CD4-positive, alpha-beta T cell treated with Interleukin-4 for 1 hour (primary cell): ENCODE measurements at places on chromosomes 6 and 20.
A peak's percentile ranks its signal among the peaks of the same experiment; 100 is the strongest.

- peak; percentile 95 for DNase-seq
Measured at GRCh38 chr6:33313709-33314514, at the start of gene TAPBP. TSS of gene TAPBP (minus strand) at chr6:33314078. CDS start at chr6:33314041, 37 bp downstream.

DNA sequence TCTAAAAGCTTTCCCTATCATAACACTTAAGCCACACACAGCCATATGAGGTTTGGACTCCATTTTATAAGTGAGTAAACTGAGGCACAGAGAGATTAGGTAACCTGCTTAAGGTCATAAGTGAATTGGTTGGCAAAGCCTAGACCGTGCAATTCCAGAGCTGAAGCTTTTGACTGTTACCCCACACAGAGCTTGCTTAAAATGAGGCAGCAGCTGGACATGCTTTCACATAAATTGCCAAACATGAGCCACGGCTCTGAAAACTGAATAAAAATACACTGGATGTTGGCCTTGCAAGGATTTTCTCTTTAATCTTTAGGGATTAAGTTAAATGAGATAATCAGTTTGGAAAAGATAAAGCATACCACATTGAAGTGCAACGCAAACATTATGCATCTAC is 2.5 kb downstream of the RIPOR2 start:
- DNase-seq, result no peak

- DNase-seq, result no peak
Measured at GRCh38 chr6:170057961-170058877, 232.7 kb downstream of the DLL1 start.

GRCh38 chr6:116512111-116512559 is 696 bp downstream of the CALHM5 start:
- no peak for DNase-seq

- DNase-seq, result no peak
Measured at GRCh38 chr20:38191654-38192053, 26.6 kb upstream of the TGM2 start.

- DNase-seq, result no peak
Measured at GRCh38 chr6:33279257-33279695, 2.4 kb downstream of the B3GALT4 start.

DNA sequence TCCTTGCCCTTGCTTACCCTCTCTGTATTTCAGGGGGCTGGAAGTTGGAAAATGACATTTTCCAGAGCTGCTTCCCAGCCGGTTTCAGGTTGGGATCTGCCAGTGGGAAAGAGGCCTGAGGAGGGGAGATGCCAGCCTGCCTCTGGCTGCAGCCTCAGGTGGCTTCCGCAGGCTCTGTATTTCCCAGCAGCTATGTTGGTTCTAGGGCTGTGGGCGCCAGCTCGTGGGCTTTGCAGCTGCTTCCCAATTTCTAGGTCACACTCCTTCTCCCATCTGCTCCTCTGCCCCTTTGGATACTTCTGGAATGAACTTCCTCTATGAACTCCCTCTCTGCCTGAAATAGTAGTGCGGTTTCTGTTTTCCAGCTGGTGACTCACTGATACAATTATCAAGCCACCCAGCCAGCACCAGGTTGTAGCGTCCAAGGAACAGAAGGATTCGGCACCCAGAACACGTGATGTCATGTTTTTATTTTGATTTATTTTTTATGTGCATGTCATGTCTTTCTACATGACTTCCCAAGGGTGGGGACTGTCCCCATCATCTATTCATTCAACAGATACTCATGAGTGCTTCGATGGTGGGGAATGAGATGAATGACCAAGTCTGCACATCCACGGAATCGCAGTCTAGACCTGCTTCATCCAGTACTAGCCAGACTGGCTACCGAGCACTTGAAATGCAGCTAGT is 38.0 kb downstream of the TGM2 start:
- no peak for DNase-seq

GRCh38 chr6:132410830-132411229 is 9.6 kb upstream of the MOXD1 start:
- DNase-seq, result no peak

- DNase-seq, result no peak
Measured at GRCh38 chr6:17638212-17638715, 38.2 kb downstream of the FAM8A1 start.

- no peak for DNase-seq
Measured at GRCh38 chr6:157219201-157220200, 103.8 kb downstream of the TMEM242 start.

GRCh38 chr20:8330785-8331695 is 199.0 kb downstream of the PLCB1 start:
- no peak for DNase-seq

DNA sequence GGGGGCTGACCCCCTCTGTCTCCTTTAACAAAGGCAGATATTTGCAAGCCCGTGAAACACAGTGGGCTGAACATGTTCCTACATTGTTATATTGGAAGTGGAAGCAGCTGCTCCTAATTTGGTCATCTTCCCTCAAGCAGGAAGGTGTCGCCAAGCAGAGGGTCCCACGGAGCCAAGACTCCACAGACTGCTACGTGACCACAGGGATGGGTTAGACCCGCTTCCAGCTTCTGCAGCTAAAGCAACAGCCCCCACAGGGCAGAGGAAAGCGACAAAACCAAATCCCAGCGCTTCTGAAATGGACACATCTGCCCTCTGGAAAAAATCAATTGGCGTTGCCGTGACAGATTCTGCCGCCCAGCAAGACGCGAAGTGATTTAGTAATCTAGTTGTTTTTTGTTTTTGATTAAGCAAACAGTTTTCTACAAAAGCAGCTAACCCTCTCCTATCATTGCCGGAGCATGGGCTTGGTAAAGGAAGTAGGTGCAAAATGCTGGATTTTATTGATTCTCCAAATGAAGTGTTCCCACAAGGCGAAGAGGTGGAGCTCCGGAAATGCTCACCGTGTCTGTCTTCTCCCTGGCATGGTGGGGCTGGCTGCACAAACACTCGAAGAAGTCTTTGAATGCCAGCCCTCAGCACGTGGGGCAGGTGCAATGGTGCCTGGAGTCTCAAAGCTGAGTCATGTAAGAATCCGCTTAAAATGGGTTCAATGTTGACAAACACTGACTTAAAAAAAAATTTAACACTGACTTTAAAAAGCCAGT is 79.4 kb upstream of the FRMD1 start:
- DNase-seq, result no peak

DNA sequence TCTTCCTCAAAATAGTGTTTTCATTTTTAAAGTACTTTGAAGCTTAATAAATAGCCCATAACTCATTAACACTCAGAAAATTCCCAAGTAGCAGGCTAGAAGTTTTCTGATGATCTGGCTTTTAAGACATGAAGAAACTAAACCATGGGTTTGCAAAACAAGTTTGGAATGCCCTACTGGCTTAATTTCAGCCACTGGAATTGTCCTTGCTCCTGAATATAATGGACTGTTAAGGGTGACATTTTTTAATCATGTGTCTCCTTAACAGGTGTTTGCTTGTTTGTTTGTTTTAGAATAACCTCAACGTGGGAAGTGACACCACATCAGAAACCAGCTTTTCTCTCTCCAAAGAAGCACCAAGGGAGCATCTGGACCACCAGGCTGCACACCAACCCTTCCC is 49.1 kb downstream of the ISM1 start:
- DNase-seq, result no peak

GRCh38 chr6:152863618-152864326 is 113.2 kb downstream of the VIP start:
- peak; percentile 43 for DNase-seq

GRCh38 chr20:40512591-40512990 is 176.4 kb downstream of the MAFB start:
- no peak for DNase-seq

DNA sequence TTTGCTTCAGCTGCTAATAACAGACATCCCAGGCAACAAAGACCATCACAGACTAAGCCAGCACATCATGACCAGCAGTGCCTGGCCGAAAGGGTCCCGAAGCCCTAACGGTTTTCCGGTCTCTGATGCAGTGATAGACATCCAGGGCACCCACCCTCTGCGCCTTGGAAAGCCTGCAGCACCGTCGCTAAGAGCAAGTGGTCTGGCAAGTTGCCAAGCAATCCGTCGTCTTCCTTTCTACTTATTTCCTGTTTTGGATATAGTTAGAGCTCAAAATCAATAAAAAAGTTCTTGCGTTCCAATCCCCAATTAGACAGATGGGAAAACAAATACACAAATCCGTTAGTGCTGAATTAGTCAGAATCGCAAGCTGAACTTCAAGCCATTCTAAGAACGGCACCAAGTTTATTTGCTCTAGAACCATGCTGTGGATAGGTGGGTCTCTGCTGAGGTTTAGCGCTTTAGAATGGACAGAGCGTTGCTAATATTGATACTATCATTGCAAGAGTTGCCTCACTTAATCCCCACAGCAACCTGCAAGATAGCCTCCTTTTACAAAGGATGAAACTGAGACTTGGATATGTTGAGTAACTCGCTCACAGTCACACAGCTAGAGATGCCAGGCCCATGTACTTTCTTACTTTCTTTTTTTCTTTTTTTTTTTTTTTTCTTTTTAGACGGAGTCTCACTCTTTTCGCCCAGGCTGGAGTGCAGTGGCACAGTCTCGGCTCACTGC is 163.3 kb upstream of the SNX9 start:
- DNase-seq, result no peak
